ENCODE measurements at places on chromosomes 1 and 21.

- DNase-seq = no peak
Measured at GRCh38 chr1:186994897-186995296, 166.1 kb downstream of the PLA2G4A start.

DNA sequence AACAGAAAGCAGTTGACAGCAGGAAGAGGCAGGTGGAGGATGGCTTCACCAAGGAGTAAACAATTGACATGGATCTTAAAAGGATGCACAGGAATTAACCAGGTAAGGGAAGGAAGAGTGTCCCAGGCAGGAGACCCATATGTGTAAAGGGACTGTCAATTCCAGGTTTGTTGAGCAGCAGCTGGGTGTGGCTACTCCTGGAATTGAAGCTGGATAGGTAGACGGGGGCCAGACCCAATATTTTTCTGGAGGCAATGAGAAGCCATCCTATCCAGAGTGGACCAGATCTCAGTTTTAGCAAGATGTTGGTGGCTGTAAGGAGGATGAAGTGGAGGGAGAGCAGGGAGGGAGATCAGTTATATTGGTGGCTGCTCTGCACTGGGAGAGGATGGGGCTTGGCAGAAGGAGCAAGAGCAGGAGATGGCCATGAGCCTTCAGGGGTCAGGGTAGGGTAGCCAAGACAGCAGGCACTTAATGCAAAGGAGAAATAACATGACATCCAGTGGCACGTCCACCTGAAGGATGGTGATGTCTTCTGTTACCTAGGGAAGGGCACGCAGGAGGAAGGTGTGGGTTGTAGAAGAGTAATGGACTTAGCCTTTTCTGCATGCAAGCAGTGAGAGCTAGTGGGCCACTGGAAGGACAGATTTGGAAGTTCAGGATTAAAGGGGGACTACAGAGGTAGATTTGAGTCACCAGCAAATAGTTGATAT lies 146.7 kb upstream of the HMGB4 start:
- no peak for DNase-seq

DNA sequence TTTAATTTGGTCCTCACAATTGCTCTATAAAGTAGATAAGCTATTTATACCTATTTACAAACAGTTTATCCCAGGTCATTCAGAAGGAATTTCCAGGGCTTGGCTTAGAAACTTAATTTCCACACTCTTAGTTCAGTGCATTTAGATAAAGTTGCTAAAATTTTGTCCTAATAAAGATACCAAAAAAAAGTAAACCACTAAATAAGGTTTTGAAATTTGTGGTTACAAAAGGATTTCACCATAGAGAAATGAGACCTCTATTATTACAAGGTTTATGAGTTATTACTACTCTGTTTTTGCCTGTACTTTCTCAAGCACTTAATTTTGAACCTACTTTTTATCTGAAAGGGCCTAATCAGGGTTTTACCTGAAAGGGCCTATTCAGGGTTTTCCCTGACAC lies 22.4 kb downstream of the PTPN22 start:
- no peak for DNase-seq

DNA sequence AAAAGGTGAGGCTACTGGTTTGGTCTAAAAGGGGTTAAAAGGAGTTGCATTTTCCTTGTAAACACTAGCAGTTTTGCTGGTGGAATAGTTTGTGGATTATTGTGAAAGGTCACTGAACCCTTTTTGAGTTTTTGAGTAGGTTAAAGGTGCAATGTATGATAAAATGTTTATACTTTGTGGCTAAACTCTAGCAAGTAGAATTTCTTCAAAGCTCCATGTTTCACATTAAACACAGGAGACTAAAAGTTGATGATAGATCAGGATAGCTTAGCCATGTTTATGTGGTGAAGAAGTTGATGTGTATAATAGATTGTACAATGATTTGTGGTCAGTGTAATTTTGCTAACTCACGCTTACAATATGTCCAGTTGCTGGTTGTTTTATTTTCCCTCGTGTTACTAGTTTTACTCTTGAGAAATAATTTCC lies 13.1 kb downstream of the ZNF326 start:
- no peak for DNase-seq

- no peak for DNase-seq
Measured at GRCh38 chr1:65756616-65757015, 36.1 kb upstream of the PDE4B start.

DNA sequence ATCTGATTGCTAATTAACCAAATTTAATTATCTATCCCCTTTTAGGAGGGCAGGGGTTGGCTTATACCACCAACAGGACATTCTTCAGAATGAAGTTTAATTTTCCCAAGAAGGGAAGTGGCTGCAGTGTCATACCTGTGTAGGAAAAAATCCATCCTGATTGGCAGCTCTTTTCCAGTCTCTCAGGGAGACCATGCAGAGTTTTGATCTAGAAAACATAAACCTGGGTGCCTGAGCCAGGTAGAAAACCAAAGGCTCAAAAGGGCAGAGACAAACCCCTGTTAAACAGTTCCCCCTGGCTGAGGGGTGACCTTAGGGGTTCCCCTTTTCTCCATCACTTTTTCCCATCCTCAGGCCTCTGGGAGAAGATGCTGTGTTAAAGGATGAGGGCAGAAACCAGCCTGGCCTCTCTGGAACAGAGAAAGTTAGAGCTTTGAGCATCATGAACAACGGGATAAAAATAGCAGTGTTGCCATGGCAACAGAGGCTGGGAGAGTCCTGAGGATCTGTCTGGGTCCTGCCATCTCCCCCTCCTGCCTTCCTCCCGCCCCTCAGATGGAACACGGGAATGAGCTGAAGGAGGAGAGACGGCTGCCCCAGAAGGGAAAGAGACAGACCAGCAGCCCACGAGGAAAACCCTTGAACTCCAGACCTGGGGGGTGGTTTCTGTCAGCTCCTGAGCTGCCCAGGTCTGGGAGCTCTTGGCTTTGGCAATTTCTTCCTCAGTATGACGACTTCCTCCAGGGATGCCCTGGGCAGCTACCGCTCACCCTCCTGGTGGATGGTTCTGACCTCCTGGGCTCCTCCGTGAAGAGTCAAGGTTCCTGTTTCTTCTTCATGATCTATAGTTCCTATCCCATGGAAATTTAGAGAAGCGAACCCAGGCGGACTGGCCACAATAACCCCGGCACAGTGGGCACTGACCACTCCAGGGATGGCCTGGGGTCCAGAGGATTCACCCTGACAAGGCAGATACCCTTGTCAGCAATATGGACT lies 14.0 kb upstream of the LEMD1 start:
- no peak for DNase-seq

DNA sequence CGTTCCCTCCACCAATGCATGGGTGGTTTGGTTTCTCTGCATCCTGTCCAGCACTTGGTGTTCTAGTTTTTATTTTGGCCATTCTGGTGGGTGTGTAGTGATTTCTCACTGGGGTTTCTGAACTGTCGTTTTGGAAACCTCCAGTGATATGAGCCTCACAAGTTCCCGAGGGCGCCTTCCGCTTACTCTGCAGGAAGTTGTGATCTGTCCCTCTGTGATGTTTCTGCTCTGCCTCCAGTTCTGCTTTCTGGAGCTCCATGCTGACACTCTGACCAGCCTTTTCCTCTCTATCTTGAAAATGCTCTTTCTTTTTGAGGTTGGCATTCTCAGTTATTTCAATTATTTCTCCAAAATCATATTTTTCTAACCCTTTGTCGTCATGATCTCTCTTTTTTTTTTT lies 111.6 kb downstream of the PLD5 start:
- DNase-seq = no peak

DNA sequence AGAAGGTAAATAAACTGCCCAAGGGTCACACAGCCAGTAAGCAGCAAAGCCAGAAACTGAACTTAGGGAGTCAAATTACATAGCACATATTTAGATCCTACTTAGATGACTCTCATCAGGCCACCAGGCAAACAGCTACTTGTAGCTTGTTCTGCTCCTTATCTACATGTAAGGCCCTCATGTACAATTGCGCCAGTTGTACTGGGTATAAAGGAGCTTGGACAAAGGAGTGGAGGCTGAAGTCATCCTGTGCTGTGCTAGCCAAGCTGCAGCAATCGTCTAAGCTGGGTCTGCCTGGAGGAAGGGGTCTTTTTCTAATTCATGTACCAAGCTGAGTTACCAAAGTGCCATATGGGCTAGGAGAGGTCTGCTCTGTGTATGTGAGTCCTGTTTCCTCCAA lies 12.8 kb downstream of the ETNK2 start:
- DNase-seq = no peak

GRCh38 chr1:186102107-186102506 lies 272.9 kb downstream of the TPR start:
- DNase-seq = no peak

DNA sequence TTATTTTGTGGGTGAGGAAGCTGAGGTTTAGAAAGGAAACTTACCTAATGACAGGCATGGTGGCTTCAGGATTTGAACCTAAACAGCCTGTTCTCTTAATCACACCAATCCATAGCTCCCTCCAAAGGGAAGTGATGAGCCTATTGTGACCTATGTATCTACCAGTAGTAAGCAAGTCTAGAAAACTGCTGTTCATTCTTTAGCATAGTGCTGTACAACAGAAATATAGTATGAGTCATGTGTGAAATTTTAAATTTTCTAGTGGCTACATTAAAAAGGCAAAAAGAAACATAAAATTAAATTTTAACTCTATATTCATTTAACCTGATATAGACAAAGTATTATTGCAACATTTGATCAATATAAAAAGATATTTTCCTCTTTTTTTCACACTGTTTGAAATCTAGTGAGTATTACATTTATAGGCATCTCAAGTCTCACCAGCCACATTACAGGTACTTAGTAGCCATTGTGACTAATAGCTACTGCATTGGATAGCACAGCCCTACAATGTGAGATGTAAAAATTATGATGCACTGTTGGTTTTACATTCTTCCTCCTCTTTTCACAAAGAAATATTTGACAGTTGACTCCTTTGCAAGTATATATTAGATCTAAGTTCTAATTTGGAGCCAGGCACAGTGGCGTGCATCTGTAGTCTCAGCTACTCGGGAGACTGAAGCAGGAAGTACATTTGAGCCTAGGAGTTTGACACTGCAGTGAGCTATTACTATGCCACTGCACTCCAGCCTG lies 16.6 kb downstream of the IPO9 start:
- DNase-seq = no peak

DNA sequence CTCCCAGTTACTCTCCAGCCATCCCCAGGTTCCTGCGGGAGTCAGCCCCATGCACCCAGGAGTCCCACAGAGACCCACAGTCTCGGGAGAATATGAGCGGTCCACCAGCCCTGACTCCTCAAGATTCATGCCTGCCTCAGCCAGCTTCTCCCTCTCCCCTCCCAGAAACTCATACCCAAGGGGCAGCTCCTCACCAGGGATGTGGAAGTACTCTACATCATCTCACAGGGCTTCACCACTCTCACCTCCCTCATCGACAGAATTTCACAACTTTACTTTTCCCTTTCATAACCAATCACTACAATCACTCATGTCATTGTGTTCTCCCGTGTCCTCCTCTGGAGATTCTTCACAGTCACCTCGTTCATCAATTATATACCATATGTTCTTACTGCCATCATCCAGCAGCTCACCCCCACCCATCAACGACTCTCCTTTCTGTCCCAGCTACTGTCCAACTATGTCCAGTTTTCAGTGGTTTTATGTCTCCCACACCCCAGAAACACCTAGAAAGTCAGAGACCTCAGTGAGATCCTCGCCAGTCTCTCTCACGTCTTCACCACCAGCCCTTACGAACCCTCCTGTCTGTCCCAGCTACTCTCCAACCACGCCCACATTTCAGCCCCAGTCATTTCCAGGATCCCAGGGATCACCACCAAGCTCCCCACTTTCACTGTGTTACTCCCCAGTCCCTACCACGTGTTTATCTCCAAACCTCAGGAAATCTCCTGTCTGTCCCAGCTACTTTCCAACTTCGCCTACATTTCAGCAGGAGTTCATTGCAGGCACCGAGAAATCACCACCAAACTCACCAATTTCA lies 1530.1 kb upstream of the TPTE start:
- peak; percentile 80 for DNase-seq

GRCh38 chr1:33996281-33996680 lies 132.4 kb downstream of the HMGB4 start:
- no peak for DNase-seq

DNA sequence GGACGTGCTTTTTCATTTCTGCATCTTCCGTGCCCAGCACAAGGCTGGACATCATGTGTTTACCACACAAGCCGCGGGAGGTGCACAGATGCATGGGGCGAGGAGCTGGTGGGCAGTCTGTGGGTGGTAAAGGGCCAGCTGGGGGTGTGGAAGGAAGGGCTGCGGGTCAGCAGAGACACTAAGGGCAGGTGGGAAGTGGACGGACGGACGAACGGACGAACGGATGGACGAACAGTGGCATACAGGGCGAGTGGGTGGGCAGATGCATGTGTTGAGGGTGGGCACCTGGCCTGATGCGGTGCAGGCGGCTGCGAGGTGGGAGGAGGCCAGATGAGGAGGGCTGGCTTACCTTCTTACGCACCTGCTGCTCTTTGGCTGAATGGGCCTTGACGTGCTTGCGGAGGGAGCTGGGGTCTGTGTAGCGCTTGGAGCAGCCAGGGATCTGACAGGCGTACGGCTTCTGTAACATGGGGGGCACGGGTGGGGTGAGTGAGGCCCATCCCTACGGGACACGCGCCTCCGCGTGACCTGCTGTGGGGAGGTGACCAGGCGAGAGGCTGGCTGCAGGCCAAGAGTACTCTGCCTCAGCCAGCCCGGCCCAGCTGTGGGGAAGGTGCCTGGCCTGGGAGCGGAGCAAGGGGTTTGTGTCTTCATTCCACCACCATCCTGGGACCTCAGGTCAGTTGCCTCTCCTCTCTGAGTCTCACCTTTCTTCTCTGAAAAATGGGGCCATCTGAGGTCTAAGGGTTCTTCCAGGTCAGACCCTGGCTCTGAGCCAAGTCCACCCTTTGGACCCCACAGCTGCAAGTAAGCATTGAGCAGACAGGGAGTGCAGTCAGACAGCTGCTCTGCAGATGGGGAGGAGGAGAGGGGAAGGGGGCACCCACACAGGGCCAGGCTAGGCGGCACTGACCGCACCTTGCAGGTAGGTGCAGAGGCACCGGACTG lies 65.5 kb downstream of the DMRTB1 start:
- no peak for DNase-seq

GRCh38 chr1:64043288-64043687 lies 160.1 kb upstream of the UBE2U start:
- no peak for DNase-seq

DNA sequence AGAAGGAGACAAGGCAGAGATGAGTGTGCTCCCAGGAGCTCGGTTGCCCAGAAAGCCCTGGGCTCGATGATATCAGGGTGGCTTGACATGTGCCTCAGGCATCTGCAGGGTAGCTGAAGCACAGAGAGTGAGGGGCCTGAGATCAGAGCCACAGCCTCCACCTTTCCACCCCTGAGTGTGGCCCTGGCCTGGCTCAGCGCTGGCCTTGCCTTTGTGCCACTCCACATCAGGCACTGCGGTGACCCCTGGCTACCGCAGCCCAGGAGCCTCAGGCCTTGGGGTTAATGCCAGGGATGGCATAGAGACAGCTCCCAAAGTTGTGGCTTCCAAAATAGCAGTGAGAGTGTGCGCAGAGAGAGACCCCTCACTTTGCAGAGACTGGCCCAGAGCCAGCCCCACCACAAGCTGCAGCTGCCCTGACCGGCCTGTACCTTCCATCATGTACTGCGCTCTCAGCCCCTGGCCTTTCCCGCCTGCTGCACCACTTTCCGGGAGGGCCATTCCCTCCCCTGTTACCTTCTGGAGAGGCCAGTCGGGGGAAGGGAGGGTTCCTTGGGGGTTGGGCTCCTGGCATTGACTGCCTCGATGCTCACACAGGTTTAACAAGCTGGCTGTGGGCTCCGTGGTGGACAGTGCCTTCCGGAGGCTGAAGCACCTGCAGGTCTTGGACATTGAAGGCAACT lies 19.5 kb downstream of the PODN start:
- DNase-seq = no peak
